CD4-positive, alpha-beta T cell treated with Interleukin-4 for 1 hour (primary cell): ENCODE measurements at places on chromosomes 16 and 17.

GRCh38 chr16:72902206-72902605 lies 145.7 kb downstream of the ZFHX3 start:
- no peak for DNase-seq

DNA sequence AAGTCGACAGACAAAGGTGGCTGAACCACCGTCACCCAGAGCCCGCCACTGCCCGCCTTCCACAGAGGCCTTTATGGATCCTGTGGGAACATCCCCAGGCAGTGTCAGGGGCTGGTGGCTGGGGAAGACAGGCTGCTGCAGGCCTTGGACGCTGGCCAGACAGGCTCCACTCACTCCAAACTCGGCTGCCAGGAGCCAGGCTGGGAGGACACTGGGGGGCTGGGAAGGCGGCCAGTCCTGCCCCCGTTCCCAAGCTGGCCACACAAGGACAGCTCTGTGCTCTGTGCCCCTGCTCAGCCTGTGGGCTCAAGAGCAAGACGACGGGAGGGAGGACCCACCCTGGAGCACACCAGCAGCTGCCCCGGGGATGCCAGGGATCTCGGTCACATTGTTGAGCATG lies 7.6 kb upstream of the LCAT start:
- no peak for DNase-seq

DNA sequence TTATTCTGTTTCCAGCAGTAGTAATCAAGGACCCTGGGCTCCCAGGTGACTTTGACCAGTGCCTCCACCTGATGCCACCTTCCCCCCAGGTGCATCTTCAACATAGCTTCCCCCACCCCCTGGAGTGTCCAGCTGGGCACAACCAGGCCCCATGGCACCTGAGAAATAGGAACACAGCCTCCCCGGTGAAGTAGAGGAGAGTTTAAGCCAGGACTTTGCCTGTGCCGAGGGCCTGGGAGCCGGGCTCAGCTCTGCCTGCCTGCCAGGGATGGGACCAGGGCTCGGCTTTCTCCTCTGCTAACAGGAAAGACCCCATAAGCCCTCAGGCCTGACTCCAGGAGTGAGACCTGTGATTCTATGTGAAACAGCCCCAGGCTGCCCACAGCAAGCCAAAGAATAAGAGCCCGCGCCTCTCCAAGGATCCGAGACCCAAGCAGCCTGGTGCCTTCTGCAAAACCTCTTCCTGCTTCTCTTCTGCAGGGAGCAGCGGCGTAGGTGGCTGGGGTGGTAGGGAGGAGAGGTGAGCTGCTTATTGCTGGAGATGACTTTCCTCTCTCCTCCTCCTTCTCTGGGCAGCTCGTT lies 16.4 kb upstream of the RBFOX3 start:
- peak; percentile 5 for DNase-seq

- no peak for DNase-seq
These were observed 71.1 kb downstream of the WWOX start for GRCh38 chr16:78170494-78170933.

DNA sequence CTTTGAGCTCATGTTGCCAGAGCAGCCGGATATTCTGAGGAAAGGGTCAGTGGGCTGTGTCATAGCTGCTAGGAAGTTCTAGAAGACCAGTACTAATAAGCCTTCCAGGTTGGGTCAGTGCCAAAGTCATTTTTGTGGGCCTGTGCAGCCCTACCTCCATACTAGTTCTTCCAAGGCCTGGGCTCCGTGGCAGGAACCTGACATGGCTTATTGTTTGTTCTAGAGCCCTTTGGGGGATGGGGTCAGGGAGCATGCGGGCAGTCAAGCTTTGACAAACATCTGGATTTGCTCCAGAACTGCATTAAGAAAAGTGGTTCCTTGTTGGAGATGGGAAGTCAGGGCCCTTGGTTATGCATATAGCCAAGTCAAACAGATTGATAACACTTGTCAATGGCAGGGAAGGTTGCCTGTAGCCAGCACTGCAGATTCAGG lies 7.6 kb downstream of the ALKBH5 start:
- DNase-seq, result no peak

DNA sequence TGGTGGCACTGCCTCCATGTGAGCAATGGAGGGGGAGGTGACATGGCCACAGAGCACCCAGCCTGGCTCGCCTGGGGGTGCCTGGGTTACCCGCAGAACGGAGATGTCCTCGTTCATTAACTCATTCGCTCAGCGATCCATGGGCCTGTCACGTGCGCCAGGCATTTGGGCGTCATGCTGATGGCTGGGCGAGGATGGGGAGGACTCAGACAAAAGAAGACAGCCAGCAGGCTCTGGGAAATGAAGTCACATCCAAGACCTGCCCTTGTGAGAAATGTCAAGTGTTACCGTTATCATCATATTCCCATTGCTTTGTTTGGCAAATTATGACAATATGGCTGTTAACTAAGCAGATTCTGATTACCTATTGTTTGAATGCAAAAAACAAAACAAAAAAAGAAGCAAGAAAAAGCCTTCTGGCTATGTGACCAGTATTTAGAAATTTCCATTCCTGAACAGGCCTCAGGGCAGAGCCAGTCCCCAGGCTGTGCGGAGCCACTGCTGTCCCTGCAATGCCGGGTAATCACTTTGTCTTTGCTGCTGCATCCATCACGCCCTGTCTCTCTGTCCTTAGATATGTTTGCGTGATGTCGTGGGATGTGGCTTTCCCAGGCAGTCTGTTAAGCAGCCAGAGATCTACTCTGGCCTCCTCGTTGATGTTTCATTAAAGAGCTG lies 57.9 kb downstream of the CMIP start:
- no peak for DNase-seq

- DNase-seq, result no peak
These were observed 11.9 kb upstream of the CYTH1 start for GRCh38 chr17:78793968-78794367.

DNA sequence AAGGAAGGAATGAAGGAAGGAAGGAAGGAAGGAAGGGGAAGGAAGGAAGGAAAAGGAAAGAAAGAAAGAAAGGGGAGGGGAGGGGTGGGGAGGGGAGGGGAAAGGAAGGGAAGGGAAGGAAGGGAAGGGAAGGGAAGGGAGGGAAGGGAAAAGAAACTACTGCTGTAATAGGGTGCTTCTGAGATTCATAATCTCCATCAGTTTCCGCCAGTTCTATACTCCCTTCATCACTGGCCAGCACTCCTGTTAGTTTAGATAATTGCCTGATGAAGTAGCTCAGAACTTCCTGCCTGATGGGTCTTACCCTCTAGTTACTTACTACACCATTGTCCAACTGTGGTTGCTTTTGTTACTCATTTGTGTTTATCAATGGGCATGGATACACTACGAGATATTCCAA lies 2.0 kb upstream of the KRTAP9-6 start:
- DNase-seq, result no peak

DNA sequence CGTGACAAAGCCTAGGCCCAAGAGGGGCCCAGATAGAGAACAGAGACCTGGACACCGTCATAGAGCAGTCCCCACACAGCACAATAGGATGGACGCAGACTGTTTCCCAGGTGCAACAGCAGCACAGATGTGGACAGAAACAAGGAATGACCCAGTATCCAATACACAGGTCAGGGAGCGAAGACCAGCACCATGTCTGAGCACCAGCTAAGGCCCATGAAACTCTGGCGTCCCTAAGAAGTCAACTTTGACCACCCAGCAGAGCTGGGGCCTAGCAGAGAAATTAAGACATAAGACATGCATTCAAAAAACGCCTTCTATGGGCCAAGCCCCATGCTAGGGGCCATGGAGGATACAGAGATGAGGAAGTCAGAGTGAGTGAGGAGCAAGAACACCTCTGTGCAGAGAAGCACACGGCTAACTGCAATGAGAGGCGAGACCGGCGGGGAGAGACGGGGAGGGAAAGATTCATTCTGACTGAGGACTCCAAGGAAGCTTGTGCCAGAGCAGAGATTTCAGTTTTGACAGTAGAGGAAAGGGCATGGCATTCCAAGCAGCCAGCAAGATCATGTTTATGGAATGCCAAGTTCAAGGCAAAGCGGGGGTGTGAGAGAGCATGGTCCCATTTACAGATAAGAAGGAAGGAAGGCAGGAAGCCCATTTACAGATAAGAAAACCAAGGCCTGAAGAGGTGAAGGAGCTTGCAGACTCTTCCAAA lies 50.8 kb downstream of the PITPNM3 start:
- DNase-seq, result no peak

- DNase-seq, result no peak
These were observed 95.0 kb upstream of the RCVRN start for GRCh38 chr17:9999919-10000695.

GRCh38 chr17:67360880-67361279 lies 5.5 kb downstream of the PSMD12 start:
- DNase-seq, result no peak

GRCh38 chr17:74288785-74289184 lies 14.8 kb downstream of the DNAI2 start:
- no peak for DNase-seq

- DNase-seq, result no peak
These were observed 25.0 kb downstream of the GABARAPL2 start for GRCh38 chr16:75590920-75591843.
